Uterus (tissue), 4 donors: ENCODE measurements at places on chromosomes 13 and 19.
A peak's percentile ranks its signal among the peaks of the same experiment; 100 is the strongest.

- peak; percentile 96 for DNase-seq
Measured at GRCh38 chr19:54115109-54116063, at the start of the genes PRPF31 and TFPT. Gene PRPF31 (plus strand): TSS chr19:54115754. CDS start chr19:54118279, 2,525 bp downstream. Gene TFPT (minus strand): TSS chr19:54115657. CDS start chr19:54115269, 388 bp downstream.

GRCh38 chr19:19637523-19638251 lies 5.8 kb downstream of the GMIP start:
- peak; percentile 14 for DNase-seq

- DNase-seq: no peak
Measured at GRCh38 chr13:45224176-45224575, 23.3 kb upstream of the KCTD4 start.

DNA sequence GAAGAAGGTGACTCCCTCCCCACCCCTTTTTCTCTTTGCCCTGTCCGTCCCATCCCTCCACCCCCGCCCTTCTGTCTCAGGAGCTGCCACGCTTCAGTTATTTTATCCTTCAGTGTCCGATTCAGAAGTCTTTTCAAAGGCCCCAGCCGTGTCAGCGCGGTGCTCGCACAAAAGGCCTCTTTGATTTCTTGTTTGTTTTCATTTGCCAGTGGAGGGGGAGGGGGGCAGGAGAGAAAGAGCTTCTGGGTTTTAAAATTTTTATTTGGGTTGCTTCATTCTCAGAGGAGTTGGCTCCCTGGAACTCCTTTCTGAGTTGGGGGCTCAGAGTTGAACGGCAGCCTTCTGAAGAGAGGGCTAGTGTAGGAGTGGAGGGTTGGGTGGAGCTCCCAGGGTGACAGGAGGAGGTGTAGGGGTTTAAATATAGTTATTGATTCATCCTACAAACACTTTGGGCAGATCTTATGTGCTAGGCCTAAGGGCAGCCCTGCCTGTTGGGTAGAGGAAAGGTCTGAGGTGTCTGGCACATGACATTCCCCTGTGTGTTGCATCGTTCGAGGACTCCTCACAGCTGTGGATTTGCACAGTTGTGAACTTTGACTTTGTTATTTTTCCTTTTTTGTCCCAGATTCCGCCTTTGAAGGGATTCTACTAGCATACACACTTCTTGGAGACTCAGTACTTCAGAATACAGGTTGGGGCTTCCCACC lies 36.8 kb downstream of the NFIX start:
- DNase-seq: no peak

DNA sequence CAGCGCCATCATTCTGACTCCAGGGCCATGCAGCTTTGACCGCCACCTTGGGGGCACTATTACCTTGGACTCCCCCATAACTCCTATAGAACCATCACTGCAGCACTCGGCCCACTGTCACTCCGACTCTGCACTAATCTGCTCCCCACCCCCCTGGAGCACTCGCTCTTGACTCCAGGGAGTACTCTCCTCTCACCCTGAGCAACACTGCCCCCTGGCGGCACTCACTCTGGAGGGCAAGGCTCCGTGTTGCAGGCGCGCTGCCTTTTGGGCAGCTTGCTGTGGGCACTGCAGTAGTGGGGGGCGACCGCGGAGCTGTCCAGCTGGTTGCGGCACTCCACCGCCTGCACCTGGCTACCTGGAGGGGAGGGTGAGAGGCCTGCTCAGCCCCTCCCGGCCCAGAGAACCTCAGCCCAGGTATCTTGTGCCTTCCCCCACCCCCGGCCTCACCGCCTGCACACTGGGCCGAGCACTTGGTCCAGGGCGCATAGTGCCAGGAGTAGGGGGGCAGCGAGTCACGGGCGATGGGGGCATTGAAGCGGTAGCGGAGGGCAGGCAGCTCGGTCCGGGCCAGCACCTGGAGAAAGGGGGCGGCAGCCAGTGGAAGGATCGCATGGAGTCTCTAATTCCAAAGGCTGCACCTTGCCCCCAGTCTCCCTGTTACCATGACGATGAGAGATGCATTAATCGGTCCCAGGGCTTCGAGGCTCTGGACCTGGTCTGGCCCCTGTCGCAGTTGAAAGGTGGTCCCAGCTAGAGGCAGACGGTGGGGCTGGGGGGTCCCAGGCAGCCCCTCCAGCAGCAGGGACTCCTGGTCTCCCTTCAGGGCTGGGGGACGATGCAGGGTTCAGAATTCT lies 8.9 kb upstream of the MYO1F start:
- DNase-seq: no peak

DNA sequence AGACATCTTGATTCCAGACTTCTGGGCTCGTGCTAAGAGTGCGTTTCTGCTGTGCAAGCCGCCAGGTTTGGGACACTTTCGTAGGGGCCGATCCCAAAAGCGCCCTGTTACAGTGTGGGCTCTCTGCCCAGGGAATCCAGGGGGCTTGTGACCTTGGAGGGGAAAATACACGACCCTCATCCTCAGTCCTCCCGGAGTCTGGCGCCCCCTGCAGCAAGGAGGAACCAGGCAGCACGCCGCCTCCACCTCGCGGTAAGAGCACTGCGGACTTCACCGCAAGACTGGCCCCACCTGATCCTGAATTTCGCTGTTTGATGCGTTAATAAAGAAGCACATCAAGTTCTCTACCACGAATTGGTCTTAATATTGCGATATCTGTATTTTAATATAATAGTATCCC lies 5.2 kb downstream of the POLRMT start:
- DNase-seq: no peak

- no peak for DNase-seq
Measured at GRCh38 chr19:17751103-17751911, at the start of gene FCHO1. Gene FCHO1 (plus strand): TSS chr19:17751477. CDS start chr19:17755165, 3,688 bp downstream.

GRCh38 chr13:77387607-77388200 lies 60.8 kb upstream of the MYCBP2 start:
- DNase-seq: no peak

DNA sequence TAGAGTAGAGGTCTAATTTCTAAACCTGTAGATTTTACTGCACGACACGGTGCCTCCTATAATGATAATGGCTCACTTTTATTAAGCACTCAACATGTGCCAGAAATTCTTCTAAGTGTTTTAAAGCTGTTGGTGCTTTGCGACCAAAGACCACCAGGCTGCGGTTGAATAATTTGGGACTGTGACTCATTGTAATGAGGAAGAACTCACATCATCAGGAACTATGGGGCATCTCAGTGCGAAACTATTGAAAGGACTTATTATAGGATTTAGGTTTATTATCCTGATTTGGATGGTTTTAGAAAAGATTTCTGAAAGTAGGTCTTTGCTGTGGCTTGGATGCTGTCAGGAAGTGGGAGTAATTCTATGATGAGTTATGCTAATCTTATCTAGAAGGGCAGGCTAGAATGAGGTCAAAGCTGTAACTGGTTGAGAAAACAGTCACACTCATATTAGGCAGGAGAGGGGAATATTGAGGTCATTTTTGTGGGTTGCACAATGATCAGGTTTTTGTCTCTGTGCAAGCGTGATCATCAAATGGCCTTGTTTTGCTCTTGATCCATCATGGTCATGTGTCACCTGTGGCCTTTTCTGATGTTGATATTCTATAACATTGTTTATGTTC lies 266.8 kb downstream of the PCDH20 start:
- DNase-seq: no peak

GRCh38 chr13:51148952-51149573 lies 38.0 kb upstream of the C13orf42 start:
- DNase-seq: peak; percentile 38

DNA sequence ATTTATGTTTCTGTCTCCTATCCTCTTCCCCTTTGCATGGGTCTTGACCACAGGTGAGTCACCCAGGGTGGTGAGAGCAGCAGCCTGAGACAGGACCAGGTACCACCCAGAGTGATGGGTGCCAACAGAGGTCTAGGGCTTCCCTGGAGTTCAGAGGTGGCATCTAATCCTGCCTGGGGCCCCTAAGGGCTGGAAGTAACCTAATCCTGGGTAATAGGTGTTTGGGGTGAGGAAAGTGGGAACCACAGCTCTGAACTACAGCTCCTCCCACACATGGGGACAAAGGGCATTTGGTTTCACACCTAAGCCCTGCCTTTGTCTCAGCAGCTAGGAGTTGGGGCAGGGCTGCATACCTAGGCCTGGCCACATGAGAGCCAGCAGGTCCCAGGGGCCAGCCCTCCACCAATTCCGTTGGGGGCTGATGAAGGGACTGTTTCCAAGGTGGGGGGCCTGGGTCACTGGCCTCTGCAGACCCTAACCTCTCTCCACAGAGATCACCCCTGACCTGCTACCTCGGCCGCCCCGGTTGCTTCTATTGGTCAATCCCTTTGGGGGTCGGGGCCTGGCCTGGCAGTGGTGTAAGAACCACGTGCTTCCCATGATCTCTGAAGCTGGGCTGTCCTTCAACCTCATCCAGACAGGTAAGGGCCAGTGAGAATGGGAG lies 8.0 kb downstream of the SPHK2 start:
- DNase-seq: no peak

GRCh38 chr19:55694656-55695491 lies 19.8 kb downstream of the EPN1 start:
- no peak for DNase-seq

DNA sequence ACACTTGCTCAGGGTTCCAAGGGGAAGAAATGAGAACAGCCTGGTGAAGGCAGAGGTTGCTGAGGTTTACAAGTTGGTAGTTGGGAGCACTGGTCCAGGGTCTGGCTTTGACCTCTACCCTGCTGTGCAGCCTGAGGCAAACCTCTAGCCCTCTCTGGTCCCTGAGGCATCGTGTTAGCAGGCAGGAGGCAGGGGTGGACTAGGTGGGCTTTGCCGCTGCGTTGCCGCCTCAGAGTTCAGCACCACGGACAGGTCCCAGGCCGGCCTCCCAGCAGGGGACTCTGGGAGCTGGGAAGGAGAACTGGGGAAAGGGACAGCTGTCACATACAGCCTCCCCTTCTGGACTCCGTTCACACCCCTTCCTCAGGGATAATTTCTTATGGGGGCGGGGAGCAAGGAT lies 3.1 kb downstream of the NCAN start:
- no peak for DNase-seq

DNA sequence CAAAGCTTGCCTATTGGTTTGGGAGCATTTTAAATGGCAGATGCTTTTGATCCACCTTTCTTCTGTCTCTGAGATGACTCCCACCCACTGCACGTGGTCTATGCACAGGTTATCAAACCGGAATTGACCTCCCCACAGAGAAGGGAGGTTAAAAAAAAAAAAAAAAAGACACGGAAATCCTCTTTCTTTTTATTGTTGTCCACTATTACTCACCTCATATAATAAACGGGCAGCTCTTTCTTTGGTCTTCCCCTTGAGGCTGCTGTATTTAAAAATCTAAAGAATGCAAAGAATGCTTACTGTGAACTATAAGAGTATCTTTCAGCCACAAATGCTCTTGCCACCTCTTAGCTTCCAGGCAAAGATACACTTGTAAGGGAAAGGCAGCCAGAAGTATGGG lies 329.7 kb downstream of the NDFIP2 start:
- no peak for DNase-seq

DNA sequence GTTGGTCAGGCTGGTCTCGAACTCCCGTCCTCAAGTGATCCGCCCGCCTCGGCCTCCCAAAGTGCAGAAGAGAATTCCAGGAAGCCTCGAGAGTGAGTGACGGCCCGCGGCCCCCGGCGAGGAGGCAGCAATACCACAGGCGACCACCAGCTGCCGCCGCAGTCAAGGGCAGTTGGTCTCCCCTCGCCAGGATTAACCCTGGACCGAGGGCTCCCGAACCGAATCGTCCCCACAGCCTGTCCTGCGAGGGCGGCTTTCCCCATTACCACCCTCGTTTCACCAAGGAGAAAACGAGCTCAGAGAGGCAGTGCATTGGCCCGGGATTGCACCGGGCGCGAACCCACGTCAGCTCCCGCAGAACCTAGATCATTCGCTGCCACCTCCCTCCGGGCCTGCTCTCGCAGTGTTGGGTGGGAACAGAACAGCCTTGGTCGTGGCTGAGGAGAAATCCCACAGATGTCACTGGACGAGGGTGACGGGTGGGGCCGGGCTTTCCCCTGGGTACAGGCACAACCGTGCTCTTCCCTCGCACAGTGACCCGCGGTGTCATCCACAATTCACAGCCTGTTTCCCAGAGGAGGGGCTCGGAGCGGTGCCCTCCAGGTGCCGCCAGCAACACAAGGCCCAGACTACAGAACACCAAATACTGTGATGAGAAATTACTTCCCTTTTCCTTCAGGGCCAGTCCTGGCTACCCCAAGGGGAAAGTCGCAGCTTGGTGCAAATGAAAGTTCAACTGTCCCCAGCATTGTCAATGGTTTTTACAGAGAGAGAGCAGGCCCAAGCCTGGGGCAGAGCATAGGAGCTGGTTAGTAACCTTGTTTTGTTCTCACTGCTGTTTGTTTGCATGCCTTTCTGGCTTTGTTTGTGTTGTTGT lies 24.8 kb downstream of the C2CD4C start:
- DNase-seq: no peak

- DNase-seq: no peak
Measured at GRCh38 chr13:100396776-100397175, 191.8 kb downstream of the GGACT start.

DNA sequence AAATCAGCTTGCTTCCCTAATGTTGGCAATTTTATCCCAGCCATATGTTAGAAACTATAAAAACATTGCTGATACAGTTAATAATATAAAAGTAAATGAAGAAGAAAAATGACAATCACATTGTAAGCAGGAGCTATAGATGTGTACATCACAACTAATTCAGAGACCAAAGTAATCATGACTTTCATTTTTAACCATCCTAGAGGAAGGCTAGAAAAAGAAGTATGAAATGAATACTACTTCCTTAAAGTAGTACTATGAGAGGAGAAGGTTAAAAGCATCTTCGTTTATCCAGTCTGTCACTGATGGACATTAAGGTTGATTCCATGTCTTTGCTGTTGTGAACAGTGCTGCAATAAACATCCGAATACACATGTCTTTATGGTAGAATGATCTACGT lies 135.5 kb downstream of the IRS2 start:
- DNase-seq: no peak

DNA sequence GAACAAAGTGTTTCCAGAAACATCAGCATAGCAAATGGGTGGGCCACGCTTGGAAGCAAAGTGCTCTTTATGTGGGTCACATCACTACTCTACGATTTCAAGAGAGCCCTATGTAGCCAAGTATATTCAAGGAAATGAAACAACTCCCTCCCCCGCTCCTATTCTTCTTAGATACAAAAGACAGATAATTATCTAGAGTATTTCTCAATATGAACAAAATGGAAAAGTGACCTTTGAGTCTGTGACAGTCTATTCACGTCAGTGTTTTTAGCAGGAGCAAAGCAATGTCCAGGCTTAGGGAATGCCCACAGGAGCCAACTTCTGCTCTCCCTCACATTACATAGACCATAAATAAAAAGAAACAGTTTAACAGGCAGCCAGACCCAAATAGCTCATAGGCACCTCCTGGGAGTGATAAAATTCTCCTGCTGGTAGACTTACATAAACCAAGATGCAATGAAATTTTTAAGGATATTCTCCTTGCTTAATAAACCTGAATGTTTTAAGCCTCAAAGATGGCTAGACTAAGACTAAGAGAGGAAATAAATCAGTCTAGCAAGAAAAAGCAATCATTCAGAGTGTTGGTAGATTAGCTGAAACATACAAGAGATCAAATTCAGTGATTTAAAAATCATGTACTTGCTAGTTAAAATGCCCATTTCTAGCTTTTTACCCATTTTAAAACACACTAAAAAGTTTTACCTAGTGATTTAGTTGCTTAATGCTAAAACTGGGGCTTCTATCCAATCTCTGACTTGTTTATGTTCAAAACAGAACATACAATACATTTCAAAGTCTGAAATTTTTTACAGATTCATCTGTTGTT lies 182.8 kb downstream of the RGCC start:
- DNase-seq: peak; percentile 56

GRCh38 chr13:45206340-45206739 lies 5.5 kb upstream of the KCTD4 start:
- no peak for DNase-seq
